Suppressor macrophage (primary cell): ENCODE measurements at places on chromosomes 1 and 21.

DNA sequence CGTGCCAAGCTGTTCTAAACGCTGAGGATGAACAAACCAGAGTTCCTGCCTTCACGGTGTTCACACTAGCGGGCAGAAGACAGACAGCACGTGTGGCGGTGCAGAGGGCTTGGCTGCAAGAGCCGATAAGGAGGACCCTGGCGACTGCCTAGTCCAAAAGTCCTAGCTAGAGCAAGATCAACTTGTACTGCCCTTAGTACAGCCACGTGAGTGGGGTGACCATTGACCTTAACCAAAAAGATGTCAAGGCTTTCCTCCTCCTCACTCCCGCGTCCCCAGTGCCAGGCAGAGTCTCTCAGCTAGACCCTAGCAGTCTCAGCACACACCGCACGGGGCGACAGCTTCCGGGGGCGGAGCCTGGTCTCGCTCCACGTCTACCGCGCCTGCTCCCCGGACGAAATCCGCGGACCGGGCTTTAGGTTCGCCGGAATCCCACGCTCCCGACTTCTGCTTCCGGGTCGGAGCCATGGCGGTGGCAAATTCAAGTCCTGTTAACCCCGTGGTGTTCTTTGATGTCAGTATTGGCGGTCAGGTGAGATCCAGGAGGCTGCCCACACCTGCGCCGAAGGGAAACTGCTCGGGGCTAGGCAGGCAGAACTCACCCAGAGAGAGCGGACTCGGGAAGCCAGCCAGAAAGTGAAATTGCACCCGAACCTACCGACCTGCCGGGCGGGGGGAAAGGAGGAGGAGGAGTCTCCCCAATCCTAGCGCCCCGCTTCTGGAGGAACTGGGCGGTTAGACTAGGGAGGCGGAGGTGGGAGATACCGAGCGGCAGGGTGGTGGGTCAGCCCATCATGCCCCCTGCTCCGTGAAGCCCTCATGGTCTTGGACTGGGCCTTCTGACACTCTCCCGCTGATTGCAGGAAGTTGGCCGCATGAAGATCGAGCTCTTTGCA is at the start of gene PPIH:
PPIH (plus strand) TSS at position 443 of the 896 bp plus-strand sequence; CDS start at position 467, 24 bp downstream.
- peak; percentile 97 for DNase-seq

- DNase-seq = peak; percentile 13
These were observed at the start of gene PDE4B for GRCh38 chr1:65792669-65793358. PDE4B (plus strand) TSS chr1:65792895.

GRCh38 chr21:15706696-15707095 is 23.1 kb upstream of the USP25 start:
- DNase-seq = no peak

DNA sequence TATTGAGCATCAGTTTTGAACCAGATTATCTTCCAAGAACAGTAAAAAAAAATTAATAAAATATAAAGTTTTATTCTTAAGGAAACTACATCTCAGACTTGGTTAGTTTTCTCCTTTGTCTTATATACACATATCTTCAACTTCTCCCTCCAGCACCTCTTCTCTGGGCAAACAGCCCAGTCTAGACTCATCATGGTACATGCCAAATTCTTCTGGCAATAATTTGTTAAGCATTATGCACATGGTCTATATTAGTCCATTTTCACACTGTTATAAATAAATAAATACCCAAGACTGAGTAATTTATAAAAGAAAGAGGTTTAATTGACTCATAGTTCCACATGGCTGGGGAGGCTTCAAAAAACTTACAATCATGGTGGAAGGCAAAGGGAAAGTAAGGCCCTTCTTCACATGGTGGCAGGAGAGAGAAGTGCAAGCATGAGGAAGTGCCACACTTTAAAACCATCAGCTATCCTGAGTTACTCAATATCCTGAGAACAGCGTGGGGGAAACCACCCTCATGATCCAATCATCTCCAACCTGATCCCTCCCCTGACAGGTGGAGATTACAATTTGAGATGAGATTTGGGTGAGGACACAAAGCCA is 108.7 kb upstream of the RNPC3 start:
- DNase-seq = no peak

DNA sequence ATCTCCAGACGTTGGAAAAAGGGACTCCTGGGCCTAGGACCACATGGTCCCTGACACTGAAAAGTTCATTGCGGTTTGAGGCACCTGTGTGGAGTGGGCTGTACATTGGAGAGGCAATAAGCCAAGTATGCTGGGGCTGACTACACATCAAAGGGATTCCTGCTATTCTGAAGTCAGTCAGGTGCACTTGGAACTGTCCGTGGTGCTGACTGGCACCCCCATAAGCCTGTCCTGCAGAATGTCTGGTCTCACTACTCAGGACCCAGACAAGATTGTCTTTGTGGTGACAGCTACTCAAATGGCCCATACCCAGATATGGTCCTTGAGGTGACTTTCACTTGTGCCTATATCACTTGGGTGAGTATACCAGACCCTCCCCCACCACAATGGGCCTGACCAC is 150.6 kb downstream of the RWDD3 start:
- no peak for DNase-seq

DNA sequence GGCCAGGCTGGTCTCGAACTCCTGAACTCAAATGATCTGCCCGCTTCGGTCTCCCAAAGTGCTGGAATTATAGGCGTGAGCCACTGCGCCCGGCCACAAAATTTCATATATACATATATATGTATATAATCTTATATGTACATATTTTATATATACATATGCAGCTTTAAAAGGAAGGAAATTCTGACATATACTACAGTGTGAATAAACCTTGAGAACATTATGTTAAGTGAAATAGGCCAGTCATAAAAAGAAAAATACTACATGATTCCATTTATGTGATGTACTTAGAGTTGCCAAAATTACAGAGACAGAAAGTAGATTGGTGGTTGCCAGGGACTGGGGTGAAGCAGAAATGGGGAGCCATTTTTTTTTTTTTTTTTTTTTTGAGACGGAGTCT is 63.2 kb downstream of the NUP210L start:
- DNase-seq = no peak

DNA sequence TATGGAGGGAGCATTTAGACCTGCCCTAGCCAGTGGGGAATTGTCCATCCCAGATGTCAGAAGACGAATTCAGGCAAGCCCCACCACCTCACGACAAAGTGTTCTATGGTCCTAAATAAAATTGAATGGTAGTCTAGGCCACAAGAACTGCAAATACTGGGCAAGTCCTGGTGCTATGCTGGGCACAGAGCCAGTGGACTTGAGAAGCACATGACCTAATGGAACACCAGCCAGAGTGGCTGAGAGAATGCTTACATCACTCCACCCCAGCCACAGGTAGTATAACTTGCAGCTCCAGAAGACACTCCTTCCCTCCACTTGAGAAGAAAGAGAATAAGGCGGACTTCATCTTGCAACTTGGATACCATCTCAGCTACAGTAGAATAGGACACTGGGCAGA is 567.3 kb upstream of the CXADR start:
- DNase-seq = no peak

DNA sequence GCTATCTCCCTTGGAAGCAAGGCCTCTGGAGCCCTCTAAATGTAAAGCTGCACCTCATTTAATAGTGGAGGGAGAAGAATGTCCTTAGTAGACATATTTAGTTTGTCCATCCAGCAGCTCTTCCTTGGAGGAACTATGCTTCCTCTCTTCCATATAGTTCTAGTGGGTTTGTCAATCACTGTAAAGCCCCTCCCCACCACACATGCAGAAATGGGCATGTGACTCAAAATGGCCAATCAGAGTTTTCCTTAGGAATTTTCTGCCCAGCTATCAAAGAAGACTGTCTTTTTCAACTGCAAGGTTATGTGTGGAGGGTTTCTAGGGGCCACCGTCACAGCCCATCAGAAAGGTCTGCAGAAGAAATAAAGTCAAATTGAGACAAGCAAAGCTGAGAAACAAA is 175.5 kb downstream of the MIS18A start:
- no peak for DNase-seq

GRCh38 chr21:45511661-45512431 is 30.4 kb downstream of the SLC19A1 start:
- DNase-seq = no peak

- DNase-seq = no peak
These were observed 24.3 kb upstream of the PLCH2 start for GRCh38 chr1:2451741-2452140.
